ENCODE measurements at places on chromosomes 3 and 15. TPM values are rescaled to one million over a fixed set of nuclear protein-coding genes. Genes with fewer than 3 reads are reported as not detected.

Gene XCR1
- total RNA-seq: not detected

Gene SMCO1
- total RNA-seq: 0.03 TPM

Gene MORC1
- total RNA-seq: not detected

Gene DET1
- total RNA-seq: 6.4 TPM

Gene PPARG
- total RNA-seq: 36.5 TPM

Gene COL7A1
- 208 TPM for total RNA-seq

Gene CHCHD4
- 38.3 TPM for total RNA-seq

Gene DOCK3
- total RNA-seq: 0.39 TPM

Gene PAQR5
- total RNA-seq: 88.0 TPM

Gene GOLGA6L1
- total RNA-seq: not detected

Gene GREM1
- 10.6 TPM for total RNA-seq

Gene MED12L
- 0.39 TPM for total RNA-seq

Gene SERPINI1
- 2.4 TPM for total RNA-seq

Gene LINGO1
- total RNA-seq: 8.5 TPM

Gene TF
- 0.69 TPM for total RNA-seq

Gene RBPMS2
- 6.5 TPM for total RNA-seq

Gene GATA2
- total RNA-seq: 5.0 TPM

Gene SAMD7
- total RNA-seq: not detected

Gene NAA80
- total RNA-seq: 7.1 TPM

Gene GRK7
- total RNA-seq: not detected

Gene GOLGA6L9
- total RNA-seq: 2.9 TPM

Gene CCDC33
- 7.3 TPM for total RNA-seq

Gene SERPINI2
- total RNA-seq: not detected

Gene CCNB2
- total RNA-seq: 97.1 TPM

Gene SLC12A1
- not detected for total RNA-seq

Gene SUSD5
- total RNA-seq: 3.6 TPM

Gene LTF
- total RNA-seq: not detected

Gene FXR1
- 74.9 TPM for total RNA-seq

Gene PGBD4
- 1.6 TPM for total RNA-seq

Gene NFKBIZ
- total RNA-seq: 7.2 TPM

Gene RBP2
- not detected for total RNA-seq

Gene ARPC4
- 150 TPM for total RNA-seq

Gene TGM5
- total RNA-seq: not detected
